Activated T-helper 1 cell treated with Interleukin-2 at 50 U/mL for 16 hours (primary cell): ENCODE measurements at places on chromosomes 13 and 19.
A peak's percentile ranks its signal among the peaks of the same experiment; 100 is the strongest.

GRCh38 chr13:75938811-75939560 lies 302.9 kb downstream of the LMO7 start:
- no peak for DNase-seq

DNA sequence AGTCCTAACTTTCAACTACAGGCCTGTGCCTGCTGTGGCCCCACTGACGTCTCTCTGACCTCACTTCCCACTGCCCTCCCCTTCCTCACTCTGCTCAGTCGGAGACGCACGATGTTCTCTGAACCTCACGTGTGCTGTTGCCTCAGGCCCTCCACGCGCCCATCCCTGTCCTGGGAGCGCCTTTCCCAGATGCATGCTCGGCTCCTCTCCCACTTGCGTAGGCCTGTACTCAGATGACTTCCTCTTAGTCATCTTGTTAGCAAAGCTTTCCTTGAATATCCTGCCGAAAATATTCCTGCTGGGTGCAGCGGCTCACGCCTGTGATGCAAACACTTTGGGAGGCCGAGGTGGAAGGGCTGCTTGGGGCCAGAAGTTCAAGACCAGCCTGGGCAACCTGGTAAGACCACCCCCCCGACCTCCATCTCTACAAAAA lies 9.3 kb upstream of the SYT5 start:
- no peak for DNase-seq

GRCh38 chr19:51994048-51994644 lies 7.5 kb upstream of the ZNF350 start:
- no peak for DNase-seq

DNA sequence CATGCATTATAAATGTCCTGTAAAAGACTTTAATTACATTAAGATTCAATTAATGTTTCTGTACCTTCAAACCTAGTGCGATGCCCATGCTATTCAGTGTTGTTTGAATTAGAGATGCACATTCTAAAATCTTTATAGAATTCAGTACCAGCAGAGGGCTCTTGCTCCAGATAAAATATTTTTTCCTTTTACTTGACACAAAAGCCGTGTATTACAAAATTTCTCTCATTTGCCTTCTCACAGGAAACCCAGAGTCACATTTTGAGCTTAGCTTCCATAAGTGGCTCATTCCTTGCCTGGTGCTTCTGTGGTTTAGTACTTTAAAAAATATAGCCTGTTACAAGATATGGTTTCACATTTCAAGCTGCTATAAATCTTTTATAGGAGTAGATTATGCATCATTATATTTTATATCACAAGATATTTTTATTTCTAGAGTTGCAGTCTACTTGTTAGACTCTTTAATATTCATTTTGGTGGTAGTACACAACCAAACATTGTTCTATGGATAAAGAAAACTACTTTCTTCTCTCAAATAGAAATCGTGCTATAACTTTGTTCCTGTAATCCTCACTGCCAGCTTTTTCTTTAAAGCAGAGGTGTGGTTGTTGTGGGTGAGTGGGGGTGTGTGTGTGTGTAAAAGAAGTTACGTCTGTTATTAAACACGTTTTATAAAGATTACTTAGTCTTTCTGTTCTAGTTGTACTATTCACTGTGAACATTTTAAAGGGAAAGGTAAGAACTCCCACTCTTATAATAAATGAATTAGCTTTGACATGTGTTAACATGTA lies 101.4 kb downstream of the RNF17 start:
- DNase-seq, result no peak

DNA sequence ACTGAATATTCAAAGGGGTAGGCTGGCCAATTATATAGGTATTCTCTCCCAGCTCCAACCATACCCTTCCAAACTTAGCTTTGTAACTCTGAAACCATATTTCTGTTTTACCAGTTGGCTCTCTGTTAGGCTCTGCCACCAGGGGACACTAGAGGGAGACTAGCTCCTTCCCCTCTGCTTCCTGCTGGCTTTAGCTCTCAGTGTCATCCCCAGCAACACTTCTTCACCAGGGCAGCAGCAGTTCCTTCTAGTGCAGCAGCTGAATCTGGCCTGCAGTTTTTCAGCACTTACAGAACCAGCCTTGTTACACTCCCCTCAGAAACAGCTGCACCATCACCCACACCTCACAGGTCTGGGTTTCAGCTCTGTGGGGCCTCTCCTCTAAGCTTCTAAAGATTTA lies 51.0 kb upstream of the DOCK9 start:
- DNase-seq, result no peak

- DNase-seq, result no peak
These were observed 269.4 kb upstream of the NBEA start for GRCh38 chr13:34672631-34673030.

- no peak for DNase-seq
These were observed 1456.7 kb upstream of the MIR17HG start for GRCh38 chr13:89890806-89891205.

DNA sequence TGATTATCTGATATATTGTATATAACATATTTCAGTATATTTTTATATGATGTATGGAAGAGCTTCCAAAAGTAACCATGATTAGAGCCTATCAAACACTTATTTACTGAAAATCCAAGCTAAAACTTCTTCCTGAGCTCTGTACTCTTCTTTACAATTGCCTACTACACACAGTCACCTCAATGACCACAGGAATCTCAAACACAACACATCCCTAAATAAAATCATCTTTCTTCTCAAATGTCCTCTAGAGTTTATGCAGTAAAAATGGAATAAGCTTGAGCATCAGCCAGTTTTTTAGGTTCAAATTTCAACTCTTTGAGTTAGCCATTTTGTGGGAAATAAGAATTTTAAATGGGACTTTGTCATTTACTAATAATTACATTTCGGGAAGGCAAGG lies 102.6 kb upstream of the FNDC3A start:
- DNase-seq, result no peak

DNA sequence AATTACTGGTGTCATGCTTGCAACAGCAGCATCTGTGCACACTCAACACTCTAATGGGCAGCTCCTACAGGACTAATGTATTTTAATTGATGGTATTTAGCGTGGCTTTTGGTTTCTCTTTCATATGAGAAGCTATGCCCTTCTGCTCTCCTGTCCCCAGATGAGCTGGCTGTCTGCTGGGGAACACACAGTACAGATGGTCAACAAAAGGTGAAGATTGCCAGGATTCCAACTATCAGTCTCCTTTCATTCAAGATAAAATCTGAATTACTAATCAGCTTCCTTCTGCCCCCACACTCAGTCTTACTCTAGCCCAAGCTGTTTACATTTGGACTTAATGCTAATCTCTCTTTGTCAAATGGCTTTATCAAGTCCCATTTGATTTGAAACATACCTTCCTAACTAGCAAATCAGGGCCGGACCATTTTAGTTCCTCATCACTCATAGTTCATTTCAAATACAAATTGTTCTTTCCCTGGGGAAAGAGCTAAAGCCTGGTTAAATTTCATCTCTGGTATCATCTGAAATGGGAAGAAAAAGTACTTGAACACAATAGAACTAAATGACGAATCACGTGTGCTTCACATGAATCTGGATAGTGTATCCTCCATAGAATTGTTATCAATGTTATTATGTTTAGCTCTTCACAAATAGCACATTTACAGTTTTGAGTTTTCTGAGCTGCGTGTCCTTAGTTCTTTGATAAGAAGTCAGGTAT lies 988.0 kb downstream of the PCDH17 start:
- no peak for DNase-seq

DNA sequence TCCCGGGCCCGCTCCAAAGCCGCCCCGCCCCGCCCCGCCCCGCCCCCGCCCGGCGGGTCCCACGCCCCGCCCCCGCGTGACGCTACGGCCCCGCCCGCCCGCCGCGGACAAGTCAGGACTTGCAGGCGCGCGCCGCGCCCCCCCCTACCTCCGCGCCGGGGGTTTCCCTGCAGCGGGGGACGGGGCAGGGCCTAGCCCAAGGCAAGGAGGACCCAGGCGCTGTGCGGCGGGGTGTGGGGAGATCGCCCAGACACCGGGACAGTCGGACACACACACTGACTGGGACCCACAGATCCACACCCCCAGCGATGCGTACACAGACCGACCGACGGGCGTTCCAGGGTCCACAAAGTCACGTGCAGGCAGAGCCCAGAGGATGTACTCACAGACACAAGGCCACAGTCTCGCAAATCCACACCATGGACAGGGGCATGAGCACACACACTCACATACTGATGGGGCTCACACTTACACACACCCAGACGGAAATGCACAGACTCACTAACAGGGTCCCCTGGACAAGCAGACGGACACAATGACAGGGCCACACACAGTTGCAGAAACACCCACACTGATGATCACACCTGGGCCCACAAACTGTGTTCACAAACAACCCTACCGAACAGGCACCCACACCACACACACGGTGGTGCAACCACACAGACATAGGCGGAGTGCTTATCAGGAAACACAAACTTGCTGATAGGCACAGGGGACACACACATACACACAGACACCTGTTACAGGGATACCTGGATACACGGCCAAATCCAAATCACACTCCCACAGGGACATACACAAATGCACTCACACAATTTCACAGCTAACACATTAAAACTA lies 436 bp upstream of the BBC3 start:
- peak; percentile 86 for DNase-seq

- DNase-seq, result no peak
These were observed 45.7 kb downstream of the ELF1 start for GRCh38 chr13:40973409-40973808.

DNA sequence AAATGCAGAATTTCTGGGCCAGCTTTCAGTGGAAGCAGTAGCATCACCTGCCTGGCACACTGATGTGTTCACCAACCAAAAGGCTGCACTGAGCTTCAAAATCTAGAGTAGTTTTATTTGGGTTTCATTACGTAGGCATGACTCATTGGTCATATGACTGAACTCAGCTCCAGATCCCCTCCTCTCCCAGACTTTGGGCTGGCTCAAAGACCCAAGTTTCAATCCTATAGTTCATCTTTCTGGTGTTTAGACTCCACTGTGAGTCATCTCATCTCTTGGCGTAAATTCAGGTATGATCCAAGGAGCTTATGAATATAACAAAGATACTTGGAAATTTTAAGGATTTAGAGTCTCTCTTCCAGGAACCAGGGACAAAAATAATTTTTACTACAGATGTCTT lies 17.7 kb downstream of the ZMYM5 start:
- no peak for DNase-seq

DNA sequence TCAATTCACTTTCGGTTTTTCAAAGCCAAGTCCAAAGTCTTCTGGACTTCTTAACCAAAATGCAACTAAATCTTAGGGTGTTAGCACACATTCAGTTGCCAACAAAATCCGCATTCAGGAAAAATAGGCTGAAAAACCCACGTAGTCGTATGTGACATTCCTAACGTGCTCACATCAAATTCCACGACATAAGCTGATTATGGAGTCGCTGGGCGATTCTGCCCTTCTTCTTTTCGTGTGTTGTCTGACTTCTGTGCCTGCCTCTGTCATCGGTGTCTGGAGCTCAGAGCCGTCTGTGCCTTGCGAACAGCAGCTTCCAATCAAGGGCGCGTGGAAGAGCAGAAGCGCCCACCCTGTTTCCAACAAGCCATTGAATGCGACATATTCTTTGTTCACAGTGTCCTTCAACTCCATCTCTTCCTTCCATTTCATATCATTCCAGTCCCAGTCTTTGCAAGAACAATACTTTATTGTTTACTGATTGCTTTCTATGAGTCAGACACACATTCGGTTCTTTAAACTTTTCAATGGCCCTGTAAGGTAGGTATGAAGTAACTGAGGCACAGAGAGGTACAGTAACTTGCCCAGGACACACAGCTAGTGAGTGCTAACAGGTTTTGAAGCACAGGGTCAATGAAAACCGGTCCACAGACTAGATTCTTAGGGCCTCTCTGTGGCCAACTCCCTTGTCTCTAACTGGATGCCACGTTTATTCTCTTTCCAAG lies 8.2 kb upstream of the ZNF507 start:
- no peak for DNase-seq

GRCh38 chr19:32339423-32339822 lies 6.0 kb upstream of the ZNF507 start:
- DNase-seq, result no peak

GRCh38 chr13:32212421-32212820 lies 102.7 kb downstream of the ZAR1L start:
- DNase-seq, result no peak

GRCh38 chr13:74135326-74136083 lies 1.3 kb upstream of the KLF12 start:
- DNase-seq, result peak; percentile 53

DNA sequence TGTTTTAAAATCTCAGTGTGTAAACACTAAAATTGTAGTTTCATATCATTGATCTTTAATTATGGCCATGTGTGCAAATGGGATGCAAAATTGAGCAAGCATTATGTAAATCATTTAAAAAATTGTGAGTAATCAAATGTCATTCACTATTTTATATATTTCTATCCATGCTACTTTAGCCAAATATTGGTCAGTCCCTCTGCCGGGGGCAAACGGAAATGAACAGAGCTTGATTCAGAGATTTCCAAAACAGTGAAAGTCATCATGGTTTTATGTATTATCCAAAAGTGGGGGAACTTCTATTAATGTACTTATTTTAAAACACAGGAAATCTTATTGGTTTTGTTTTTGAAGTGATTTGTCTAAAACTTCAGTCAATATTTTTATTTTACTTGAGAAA lies 219.1 kb downstream of the IRS2 start:
- no peak for DNase-seq

GRCh38 chr13:34224877-34225276 lies 406.9 kb downstream of the RFC3 start:
- no peak for DNase-seq

DNA sequence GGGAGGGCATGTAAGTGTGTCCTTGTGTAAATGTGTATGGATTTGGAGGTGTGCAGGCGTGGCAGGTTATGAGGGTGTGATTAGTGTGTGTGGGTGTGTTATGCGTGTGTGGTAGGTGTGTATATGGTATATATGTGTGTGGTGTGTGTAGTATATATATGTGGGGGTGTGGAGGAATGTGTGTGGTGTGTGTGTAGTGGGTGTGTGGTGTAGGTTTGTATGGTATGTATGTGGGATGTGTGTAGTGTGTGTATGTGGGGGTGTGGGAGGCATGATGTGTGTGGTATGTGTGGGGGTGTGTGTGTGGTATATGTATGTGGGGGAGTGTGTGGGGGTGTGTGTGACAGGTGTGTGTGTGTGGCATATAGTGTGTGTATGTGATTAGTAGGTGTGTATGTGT lies 104.2 kb downstream of the SLC7A1 start:
- no peak for DNase-seq

- DNase-seq, result peak; percentile 28
These were observed 11.6 kb upstream of the RASA3 start for GRCh38 chr13:114143806-114144605.

DNA sequence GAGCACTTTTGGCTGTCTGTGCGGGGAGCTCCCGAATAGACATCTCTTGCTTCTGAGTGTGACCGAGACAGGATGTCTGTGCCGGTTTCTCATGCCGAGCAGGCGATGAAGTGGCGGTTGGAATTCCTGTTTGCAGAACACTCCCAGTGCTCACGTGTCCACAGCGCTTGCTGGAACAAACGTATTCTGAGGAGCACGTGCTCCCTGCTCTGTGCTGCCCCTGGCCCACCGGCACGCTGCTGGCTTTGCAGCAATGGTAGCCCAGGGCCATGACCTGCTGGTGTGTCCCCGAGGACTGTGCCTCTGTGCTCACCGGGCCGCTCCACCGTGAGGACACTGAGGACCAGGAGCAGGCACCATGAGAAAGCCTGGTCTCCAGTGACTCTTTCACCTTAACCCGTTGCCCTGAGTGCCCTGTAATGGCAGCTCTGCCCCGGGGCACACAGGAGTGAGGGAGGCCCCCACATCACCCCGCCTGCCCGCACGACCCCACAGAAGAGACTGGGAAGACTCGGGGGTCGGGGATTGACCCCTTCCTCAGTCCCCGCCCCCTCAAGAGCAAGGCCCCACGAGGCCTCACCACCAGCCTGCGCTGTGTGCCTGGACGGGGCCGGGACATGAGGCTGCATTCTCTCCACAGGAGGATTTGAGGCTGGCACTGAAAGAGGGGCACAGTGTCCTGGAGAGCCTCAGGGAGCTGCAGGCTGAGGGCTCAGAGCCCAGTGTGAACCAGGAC lies 40.0 kb upstream of the F7 start:
- no peak for DNase-seq
